Activated CD4-positive, alpha-beta T cell treated with anti-CD3 and anti-CD28 coated beads, Interleukin-2, amount 10 ng/mL, durations not matched to agents 24 days and 14 days (primary cell): ENCODE measurements at places on chromosomes 7 and 10. TPM values are rescaled to one million over a fixed set of nuclear protein-coding genes. Genes with fewer than 3 reads are reported as not detected.

DNA sequence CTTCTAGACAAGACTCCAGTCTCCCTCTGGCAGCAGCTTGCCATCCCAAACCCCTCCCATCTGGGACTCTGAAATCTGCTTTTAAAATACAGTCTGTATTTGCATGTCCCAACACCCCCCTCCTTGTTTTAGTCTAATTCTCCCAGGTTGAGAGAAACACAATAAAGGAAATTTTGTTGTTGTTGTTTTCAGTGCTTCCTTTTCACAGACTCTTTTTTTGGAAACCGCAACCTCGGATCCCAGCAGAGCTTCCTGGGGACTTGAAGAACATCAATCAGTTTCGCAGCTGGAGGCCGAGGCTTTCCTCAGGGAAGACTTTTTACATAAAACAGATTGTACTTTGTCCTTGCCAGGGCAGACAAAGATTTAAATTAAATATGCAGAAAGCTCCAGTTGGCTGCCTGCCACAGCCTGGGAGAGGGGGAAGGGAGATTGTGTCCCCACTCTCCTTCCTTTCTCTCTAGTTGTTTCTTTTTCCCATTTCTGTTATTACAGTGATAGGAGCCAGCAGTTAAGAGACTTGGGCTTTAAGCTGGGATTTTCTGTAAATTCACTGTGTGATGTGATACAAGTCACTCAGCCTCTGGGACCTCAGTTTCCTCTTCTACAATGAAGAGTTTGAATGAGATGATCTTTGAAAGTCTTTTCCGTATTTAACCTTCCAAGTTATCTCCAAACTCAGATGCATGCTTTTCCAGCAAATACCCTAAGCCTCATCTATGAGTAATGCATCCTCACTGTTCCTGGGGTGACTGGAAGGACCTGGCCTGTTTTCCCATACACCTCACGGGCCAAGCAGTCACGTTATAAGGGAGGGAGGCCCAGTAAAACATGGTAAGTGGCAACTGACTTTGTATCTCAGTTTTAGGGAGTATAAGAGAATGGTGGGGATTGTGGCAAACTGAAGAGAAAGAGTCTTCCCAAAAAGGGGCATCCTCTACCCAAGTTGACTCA is 192.3 kb downstream of the REEP3 start:
- no peaks in the 10 kb centered on the region for H3K27me3 ChIP-seq
- H3K36me3 ChIP-seq, result no peaks in the 10 kb centered on the region
- no peak overlapping the region for H3K27ac ChIP-seq
- H3K4me1 ChIP-seq, result peaks cover 5% of the 10 kb centered on the region
- no peak overlapping the region for H3K4me3 ChIP-seq
- DNase-seq, result no peak

GRCh38 chr7:73901231-73901822 is 40.4 kb downstream of the TMEM270 start:
- no peak for DNase-seq
- H3K36me3 ChIP-seq, result no peaks in the 10 kb centered on the region
- H3K4me1 ChIP-seq, result no peaks in the 10 kb centered on the region
- no peaks in the 10 kb centered on the region for H3K27me3 ChIP-seq
- no peak overlapping the region for H3K27ac ChIP-seq

DNA sequence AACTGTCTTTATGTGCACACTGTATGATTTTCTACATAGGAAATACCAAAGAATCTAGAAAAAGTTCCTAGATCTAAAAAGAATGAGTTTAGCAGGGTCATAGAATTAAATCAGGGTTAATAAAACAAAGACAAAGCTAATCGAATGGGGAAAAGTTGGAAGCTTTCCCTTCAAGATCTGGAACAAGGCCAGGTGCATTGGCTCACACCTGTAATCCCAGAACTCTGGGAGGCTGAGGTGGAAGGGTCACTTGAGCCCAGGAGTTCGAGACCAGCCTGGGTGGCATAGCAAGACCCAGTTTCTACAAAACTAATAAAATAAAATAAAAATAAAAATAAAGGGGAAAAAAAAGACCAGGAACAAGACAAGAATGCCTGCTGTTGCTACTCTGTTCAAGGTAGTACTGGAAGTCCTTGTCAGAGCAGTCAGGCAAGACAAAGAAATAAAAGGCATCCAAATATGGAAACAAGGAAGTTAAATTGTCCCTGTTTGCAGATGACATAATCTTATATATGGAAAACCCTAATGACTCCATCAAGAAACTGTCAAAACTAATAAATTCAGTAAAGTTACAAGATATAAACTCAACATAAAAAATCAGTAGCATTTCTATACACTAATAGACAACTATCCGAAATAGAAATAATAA is 76.1 kb upstream of the RHEB start:
- H3K27ac ChIP-seq, result no peak overlapping the region
- peaks cover 8% of the 10 kb centered on the region for H3K4me1 ChIP-seq
- no peaks in the 10 kb centered on the region for H3K27me3 ChIP-seq
- no peak overlapping the region for H3K4me3 ChIP-seq
- no peak for DNase-seq

DNA sequence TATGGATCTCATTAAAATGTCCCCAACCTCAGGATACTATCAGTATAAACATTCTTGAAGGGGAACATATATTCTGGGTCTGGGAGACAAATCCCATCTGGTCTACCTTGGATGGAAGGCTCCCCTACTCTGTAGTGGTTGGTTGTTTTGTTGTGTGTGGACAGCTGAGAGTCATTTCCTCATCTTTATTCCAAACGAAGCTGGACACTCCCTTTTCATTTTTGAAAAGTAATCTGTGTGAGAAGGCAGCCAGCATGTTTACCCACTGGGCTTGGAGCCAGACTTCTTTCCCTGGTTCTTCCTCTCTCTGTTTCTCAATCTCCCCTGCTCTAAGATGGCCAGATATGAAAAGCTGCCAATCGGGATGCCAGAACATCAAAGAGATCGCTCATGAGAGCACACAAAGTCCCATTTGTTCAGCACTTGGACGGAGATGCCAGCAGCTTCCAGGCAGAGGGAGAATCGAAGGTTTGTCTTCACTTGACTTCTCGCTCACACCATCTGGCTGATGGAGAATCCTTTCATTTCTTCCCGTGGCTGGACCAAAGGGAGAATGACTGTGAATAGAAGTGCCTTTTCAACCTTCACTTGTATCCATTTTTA is 108.1 kb upstream of the AGR3 start:
- DNase-seq, result no peak
- H3K27me3 ChIP-seq, result peaks cover 16% of the 10 kb centered on the region
- H3K4me3 ChIP-seq, result no peak overlapping the region
- H3K36me3 ChIP-seq, result no peaks in the 10 kb centered on the region
- no peak overlapping the region for H3K27ac ChIP-seq

Gene ZNF277
- total RNA-seq, result 10.1 and 13.7 TPM in 2 replicates
